Mesothelial cell of epicardium (in vitro differentiated cells): ENCODE measurements at places on chromosomes 4 and X.

DNA sequence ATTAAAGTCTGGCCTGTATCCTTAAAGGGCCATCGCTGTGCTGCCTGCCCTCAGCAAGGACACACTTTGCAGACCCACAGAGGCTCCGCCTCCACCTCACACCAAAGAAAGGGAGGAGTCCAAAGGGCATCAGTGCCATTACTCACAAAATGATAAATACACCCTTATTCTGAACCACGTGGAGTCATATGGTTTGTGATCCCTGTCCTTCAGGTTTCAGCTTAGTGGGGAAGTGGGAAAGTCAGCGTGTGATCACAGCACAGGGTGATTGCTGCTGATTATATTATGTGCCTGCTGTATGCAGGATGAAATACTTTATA lies 35.9 kb upstream of the MSANTD1 start:
- no peak for DNase-seq

DNA sequence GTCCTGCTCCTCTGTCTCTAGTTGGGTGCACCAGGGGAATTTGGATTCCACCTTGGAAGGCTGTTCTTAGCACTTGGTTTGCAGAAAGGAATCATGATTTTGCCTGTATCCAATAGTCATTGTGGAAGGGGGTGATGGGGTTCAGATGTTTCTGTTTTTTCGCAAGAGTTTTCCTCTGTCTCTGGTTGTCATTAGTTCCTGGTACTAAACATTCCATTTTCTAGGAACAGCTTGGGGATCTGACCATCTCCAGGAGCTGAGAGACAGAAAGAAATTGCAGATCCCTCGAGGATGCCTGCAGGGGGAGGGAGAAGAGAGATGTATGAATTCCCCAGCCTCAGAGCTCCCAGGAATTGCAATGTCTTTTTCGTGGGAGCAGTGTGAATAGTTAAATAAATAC lies 70.9 kb downstream of the CYTL1 start:
- DNase-seq, result no peak

- no peak for DNase-seq
These were observed 659.3 kb upstream of the SLIT2 start for GRCh38 chr4:19592391-19592790.

DNA sequence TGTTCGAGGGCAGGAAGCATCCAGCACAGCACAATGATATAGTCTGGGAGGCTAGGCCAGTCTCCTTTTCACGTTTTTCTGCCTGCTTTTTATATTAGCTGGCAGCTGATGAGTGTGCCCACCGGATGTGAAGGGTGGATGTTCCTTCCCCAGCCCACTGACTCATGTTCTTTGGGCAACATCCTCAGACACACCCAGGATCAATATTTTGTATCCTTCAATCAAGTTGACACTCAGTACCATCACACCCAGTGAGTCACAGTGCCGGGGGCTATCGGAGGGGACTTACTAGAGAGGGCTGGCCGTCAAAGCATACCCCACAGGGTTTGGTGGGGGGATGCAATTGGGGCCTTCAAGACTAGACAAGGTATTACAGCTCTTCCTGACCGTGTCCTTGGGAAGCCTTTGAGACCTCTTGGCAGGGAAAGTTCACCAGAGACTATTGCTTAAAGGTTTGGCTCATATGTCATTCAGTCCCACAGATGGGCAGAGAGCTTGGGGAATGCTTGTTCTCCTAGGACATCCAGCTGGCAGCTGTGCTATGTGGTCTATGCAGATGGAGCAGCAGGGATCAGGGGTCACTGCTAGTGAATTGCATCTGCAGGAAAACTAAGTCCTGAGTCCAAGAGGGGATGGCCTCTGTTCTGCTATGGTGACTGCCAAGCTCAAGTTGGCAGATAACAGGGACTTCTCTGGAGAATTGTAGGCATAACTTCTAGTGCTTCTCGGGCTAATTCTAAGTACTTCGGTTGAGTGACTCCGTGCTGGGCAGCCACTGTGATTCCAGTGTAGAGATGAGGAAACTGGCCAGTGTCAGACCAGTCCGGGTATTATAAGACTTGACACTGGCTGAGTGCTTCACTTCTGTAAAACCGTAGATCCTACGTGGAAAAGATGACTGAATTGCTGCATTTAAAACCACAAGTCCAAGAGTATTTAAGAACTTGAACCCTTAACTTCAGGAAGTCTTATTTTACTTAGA lies 12.9 kb upstream of the WDR1 start:
- no peak for DNase-seq

DNA sequence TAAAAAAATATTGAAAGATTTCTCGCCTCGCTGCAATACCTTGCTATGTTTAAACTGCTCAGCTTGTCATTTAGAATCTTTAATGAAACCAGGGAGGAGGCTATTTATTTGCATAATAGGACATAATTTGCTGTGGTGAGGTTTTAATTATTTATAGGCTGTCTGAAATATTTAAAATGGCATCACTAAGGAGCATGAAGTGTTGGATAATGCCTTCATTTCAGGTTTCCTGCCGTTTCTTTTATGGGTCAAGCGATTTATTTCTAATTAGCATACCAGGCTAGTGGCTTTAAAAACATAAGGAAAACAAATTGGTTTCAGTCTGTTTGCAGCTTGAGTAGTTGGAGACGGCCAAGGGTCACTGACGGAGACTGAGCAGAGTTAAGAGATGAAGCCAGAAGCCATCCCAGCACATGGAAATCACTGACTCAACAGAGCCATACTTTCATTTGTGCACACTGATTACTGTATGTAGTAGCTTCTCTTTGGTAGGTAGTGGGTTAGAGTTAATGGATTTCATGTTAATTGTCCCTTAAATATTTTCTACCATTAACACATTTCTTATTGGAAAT lies 1962.4 kb upstream of the TENM3 start:
- DNase-seq, result no peak

- DNase-seq, result no peak
These were observed 92.6 kb downstream of the NXF2 start for GRCh38 chrX:102339312-102340298.

DNA sequence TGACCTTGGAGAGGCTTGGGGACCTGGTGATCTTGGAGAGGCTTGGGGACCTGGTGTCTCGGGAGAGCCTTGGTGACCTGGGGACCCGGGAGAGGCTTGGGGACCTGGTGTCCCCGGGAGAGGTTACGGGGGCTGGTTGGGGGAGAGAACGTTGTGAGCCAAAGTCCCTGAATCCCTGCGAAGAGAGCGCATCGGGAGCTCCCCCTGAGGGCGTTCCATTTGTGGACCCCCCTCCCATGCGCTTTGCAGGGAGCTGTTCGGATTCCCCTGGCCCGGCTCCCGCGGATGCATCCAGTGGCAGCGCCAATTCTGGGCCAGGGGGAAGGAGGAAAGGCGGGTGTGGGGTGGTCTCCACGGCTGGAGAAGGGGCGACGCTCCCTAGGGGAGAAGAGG lies 13.3 kb downstream of the SHOX start:
- DNase-seq, result no peak

DNA sequence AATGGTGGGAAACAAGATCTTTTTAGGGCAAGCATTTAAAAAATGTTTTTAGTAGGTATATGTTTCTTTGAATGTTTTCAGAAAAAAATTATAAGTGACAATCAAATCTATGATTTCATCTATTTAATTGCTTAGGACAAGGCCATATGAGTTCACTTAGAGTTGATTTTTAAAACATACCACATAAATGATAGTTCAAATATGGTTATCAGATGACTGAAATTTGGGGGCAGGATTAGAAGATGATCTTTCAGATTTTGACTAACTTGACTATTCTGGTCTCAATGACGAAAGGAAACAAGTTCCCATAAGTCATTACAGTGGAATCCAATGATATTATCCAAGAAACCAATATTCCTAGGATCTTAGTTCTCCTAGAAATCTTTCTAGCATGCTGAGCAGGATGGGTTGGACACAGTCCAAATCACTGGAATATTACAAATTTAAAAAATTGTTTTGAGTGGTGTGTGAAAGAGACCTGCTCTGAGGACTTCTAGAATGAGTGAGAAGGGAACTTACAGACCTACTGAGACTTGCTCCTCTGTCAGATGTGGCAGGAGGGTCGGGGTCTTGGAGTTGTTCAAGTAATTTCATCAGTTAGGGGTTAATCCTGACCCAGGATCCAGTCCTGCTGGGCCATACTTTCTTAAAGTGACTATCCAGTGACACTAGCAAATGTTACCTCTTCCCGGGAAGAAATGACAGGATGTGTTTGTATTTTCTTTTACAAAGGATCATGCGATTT lies 20.0 kb downstream of the RHOH start:
- no peak for DNase-seq
